ENCODE measurements at places on chromosomes 11 and 22.
A peak's percentile ranks its signal among the peaks of the same experiment; 100 is the strongest.

- no peak for DNase-seq
Observed at GRCh38 chr11:114921697-114922096, 243.4 kb downstream of the NXPE2 start.

- no peak for DNase-seq
Observed at GRCh38 chr11:9875862-9876261, 212.0 kb downstream of the SWAP70 start.

- DNase-seq: no peak
Observed at GRCh38 chr11:8021920-8022319, 34.8 kb downstream of the EIF3F start.

- DNase-seq: no peak
Observed at GRCh38 chr11:61688365-61689163, 8.4 kb downstream of the DAGLA start.

DNA sequence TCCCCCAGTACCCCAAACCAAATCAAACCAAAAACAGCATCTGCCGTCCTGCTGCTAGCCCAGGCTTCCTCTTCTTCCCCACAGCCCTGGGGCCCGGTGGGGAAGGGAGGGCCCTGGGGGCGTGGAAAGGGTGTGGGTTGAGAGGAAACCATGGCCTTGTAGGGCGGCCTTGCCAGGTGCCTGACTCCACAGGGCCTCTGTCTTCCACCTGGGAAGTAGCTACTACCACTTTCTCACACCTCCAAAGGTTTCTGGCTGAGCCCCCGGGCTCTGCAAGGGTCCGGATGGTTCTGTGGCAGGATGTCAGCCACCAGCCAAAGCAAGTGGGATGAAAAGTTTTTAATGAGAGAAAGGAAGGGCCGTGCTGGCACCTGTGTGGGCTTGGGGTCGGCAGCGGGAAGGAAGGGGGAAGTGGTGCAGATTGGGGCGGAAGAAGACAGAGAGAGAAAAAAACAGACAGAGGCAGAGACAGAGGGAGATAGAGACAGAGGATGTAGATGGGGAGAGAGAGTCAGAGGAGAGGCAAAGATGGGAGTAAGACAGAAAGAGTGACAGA lies 10.5 kb downstream of the TPST2 start:
- DNase-seq: peak; percentile 46

DNA sequence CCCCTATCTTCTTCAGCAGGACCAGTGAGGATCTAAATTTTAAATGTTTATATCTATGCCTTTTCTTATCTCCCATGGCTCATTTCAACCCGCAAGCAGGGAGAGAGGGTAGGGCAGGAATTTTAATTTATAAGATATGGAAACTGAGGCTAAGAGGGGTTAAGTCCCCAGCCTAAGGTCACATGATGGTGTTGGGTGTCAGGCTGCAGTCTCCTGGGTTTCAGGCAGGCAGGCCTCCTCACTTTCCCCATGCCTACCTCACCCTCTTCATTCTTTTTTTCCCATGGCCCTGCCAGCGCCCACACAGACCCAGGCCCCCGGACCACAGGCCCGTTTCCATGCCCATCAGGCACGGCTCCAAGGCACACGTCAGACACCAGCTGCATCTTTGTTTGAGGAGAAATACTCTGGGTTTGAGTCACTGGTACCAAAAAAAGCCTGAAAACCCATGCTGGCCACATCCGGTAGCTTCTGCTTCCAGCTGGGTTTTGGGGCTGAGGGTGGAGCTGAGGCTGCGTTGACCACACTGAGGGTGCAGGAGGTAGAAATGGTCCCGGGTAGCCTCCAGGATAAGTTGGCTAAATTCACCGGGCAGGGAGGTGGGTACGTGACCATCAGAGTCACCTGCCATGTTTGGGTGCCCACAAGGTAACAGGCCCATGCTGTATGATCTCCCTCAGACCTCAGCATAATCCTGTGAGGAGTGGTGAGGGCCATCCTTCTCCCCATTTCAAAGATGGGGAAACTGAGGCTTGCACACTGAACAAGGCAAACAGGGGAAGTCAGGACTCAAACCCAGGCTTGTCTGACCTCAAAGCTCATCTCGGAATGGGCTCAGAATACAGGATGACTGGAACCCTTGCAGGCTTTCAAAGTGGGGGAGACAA lies 7.5 kb downstream of the CRYBB1 start:
- DNase-seq: peak; percentile 32

Measured in stimulated activated CD4-positive, alpha-beta T cell treated with anti-CD3 and anti-CD28 coated beads, Interleukin-12 subunit alpha, Interleukin-12 subunit beta, amount 100 ng/mL, for 24 hours (primary cell).